Effector CD4-positive, alpha-beta T cell (primary cell): ENCODE measurements at places on chromosomes 3 and 15.
A peak's percentile ranks its signal among the peaks of the same experiment; 100 is the strongest.

DNA sequence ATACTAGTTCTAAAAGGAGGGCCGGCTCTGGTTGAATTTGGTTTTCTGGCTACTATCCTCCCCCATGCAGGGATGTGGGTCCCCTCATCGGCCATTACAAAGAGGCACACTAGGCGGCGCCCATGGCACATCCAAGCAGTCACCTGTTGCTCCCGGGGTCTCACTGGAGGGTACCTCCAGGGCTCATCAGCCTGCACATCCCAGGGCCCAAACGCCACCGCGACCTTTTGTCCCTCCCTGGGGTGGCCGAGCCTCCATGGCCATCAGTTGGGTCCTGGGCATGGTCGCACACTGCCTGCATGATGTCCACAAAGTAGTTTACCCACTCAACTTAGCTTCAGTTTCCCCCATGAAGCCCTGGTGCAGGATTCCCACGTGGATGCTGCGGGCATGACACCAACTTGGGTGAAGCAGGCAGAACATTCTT, 28.3 kb downstream of the IDH3A start:
- no peak for DNase-seq

DNA sequence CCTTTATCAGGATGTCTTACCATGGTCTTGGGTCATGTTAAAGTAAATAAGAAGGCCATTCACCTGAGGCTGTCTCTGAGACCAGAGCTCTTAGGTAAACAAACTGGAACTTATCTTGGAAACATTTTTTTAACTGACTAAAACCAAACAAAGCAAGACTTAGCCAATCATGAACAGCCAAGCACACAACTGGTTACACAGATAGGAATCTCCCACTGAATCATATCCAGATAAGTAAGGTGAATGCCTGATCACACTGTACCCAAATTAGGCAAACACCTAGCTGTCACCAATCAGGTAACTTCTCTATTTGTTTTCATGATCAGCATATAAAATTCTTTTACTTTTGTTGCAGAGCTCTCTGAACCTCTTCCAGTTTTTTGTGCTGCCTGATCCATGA, 205.4 kb downstream of the CNTN3 start:
- DNase-seq: no peak

- DNase-seq: peak; percentile 32
Observed at GRCh38 chr3:51391566-51392354, 675 bp downstream of the RBM15B start.

- no peak for DNase-seq
Observed at GRCh38 chr3:65343736-65344135, 655.9 kb upstream of the ADAMTS9 start.

- DNase-seq: no peak
Observed at GRCh38 chr15:75776065-75776423, 63.4 kb upstream of the CSPG4 start.

DNA sequence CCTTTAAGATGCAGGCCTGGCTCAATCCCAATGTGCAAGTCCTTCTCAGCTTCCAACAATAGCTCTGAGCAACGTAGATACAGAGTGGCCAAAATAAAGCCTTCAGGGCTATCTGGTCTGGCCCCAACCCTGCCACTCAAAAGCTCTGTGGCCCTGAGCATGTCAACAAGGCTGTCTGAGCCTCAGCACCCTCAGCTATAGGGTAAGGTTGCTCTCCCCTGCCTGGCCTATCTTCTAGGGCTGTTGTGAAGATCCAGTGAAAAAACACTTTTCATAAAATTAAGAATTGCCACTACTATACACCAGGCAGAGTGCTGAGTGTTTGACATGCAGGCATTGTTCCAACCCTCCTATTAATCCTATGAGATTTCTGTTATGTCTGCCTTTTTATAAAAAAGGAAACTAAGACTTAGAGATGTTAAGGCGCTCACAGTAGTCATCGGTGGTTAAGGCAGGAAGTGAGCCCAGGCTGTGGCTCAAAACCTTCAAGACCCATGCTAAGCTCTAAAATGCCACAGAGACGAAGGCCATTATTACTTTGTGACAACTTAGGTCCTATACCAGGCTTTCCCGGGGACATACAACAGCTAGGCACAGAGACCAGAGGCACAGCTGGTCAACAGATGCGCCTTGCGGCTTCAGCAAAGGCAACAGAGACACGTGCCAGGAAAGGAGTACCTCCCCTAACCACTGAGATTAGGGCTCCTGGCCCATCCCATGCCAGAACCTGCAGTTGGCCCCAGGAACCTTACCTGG, 5.1 kb downstream of the POLG start:
- no peak for DNase-seq

- no peak for DNase-seq
Observed at GRCh38 chr3:157115069-157116006, 44.6 kb downstream of the CCNL1 start.

DNA sequence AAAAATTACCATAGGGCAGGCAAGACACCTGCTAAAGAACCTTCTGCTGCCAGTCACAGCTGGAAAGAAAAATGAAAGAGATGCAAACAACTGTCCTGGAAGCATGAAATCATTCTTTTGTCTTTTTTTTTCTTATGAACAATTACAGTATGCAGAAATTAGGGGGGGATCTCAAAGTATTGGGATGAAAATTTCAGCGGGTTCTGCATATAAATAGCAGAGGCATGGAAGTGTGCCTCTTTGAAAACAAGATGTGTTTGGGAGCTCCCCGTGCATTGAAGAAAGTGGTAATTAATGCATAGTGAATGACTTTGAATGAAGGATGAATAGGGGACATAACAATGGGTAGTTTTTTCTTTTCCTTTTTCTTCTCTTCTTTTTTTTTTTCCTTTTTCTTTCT, 431.2 kb downstream of the SOX2 start:
- DNase-seq: no peak

- no peak for DNase-seq
Observed at GRCh38 chr3:176351408-176351807, 845.9 kb downstream of the TBL1XR1 start.

DNA sequence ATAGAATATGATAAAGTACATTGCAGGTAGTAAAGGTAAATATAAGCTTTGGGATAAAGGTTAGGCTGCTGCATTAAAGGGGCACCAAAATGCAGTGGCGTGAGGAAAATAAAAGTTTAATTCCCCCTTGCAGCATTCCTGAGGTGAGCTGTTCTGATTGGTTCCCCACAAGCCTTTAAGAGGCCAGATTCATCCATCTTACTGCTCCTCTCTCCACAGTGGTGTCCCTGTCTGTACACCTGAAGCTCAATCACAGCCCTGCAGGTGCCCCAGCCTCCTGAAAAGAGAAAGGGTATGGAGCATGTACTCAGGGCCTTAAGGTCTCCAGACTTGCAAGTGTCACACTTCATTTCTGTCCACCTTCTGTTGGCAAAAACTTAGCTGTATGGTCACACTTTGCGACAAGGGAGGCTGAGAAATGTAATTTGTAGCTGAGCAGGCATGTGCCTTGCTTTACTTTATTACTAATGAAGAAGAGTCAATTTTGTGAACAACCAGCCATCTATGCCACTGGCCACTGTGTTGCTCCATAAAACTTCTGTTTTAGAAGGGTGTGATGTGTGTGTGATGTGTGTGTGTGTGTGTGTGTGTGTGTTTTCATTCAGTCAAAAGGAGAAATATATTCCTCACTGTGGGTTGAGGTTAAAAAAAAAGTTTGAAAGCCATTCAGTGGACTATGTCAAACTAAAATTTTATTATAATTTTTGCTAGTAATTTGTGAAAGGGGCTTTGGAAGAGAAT, 12.8 kb downstream of the LACTB start:
- DNase-seq: no peak

DNA sequence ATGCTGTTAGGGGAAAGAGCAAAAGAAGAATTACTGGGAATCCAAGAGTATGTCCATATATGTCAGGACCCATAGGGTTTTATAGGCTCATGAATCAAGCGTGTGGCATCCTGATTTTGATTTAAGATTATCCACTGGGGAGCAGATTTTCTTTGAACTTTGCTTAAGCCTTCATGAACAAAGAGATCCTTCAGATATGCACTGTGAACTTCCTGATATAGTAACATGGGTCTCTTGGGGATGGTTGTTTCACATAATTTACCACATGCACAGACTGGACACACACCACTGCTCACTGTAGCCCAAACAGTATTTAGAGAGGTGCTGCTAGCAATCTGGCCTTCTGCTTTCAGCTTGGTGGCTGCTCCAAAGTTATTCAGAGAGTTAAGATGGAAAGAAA, 200.9 kb upstream of the ZPLD1 start:
- no peak for DNase-seq

DNA sequence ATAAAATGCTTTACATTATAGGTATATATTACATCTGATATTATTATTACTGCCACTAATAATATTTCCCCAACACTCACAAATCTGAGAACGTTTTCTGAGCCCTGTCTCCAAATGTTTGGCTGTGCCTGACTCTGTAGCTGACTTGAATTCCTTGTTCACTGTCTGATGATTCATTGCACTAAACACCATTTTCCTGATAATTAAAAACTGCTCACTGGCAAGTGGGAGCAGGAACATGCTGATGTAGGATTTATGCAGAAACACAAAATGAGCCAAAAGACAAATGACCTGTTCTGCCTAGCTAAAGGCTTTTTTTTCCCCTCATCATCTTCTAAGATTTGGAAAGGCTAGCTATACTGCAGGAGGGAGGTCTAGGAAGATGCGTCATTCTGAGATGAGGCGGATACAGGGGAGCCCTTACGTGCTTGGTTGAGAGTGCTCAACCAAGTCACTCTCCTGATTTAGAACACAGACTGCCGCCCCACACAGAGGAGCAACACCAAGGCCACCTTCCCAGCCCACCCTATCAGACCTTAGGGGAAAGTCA, 380.7 kb downstream of the EPHB1 start:
- no peak for DNase-seq

DNA sequence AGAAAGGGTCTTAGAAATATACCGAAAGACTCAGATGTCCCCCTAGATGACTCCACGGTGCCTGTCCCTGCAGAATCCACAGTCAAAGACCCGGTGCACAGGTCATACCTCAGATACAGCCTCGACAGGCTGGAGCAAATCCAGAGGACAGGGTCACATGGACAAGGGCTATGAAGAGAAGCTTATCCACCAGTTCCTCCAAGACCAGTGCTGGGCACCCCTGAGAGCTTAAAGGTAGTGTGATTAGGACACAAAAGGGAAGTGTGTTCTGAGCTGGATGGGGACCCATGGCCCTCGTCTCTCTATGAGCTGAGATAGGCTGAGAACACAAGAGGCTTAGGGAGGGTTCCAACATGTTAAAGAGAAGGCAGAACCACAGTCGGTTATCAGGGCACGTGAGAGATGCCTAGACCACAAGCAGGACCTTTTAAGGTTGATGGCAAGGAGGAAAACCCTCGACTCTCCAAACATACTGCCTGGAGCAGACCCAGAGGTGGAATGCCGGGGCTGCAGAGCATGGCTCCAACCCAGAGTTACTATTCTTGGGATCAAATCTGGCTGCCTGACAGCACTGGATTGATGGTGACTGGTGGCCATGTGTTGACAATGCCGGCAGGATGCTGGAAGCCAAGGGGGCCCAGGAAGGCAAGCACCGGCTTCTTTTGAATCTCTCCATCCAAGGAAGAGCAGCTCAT, 46.9 kb downstream of the ADCY5 start:
- no peak for DNase-seq

DNA sequence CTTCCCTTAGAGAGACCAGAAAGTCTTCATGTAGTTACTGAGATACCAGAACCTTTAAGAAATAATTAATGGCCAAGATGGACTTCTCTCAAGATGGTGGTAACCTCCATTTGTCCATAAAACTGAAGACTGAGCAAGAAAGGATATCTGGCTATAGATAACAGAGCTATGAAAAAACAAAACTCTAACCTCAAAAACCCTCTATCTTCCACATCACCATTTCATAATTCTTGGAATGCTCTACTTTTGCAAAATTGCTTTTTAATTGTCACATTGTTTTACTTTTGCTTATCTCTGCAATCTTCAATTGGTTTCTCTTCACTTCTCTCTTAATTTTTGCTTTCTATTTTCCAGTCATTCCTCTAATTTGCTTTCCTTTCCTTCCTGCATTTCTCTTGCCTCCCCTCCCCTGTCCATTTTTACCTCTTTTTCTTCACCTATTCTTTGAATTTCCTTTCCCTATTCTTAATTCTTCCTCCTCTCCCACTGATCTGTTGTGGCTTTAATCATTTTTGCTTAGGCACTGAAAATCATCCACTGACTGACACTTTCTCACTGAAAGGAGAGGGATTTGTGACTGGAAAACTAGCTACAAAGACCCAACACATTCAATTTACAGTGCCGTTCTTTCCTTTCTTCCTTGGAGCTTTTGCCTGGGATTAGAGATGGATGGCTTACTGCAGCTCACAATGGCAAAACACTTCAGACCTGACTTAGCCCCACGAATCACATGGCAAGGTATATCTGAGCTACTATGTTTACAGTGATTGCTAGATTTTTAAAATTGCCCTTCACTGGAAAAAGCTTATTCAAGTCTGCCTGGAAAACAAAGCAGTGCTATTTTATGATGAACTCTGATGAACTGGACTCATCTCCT, 242.8 kb downstream of the CHST2 start:
- no peak for DNase-seq

DNA sequence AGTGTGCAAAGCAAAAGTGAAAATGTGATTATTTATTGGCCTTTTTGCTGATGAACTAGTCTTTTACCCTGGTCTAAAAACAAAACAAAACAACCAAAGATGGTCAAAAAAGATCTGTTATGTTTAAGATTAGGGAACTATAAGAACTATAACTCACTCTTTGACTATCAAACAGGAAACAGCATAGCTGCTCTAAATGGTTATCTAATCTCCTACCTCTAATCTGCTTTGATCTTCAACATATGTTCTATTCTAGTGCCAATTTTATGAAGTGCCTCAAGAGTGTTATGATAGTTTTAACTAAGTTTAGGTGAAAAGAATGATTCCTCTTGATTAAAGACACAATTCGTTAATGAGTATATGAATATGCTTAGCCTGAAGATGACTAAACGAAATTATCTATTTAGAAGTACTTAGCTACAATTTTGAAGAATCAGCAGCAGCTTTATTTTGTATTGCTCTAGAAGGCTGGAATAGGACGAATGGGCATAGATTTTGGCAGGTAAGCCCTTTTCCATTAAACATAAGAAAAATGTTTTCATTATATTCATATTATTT, 46.0 kb downstream of the SETD2 start:
- DNase-seq: no peak

GRCh38 chr3:100042166-100042981, 71.9 kb downstream of the FILIP1L start:
- DNase-seq: no peak

GRCh38 chr3:24614359-24614758, 119.7 kb upstream of the THRB start:
- DNase-seq: no peak

GRCh38 chr15:70399204-70399603, 301.5 kb upstream of the TLE3 start:
- no peak for DNase-seq
